ENCODE measurements at places on chromosomes 1 and 21.

GRCh38 chr1:59605761-59606160 lies 209.0 kb upstream of the HOOK1 start:
- no peak for DNase-seq

GRCh38 chr1:237702161-237702560 lies 188.6 kb downstream of the ZP4 start:
- no peak for DNase-seq

GRCh38 chr1:1058088-1058905 lies 15.8 kb downstream of the RNF223 start:
- no peak for DNase-seq

DNA sequence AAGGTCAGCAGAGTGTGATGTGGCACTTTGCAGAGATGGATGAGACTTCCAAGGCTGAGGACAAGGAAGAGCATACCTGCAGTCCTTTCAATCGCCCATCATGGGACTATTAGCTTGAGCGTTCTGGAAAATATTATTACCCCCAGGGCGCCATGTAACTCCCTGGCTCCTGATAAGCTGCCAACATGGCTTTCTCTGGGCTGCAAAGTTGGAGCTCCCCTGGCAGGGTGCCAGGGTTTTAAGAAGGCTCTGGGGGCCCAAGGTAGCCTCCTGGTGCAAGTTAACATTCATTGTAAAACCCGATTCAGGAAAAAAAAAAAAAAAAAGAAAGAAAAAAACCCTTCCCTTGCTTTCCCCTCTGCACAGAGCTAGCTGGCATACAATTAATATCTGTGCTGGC lies 196.7 kb downstream of the PBX1 start:
- DNase-seq: no peak

DNA sequence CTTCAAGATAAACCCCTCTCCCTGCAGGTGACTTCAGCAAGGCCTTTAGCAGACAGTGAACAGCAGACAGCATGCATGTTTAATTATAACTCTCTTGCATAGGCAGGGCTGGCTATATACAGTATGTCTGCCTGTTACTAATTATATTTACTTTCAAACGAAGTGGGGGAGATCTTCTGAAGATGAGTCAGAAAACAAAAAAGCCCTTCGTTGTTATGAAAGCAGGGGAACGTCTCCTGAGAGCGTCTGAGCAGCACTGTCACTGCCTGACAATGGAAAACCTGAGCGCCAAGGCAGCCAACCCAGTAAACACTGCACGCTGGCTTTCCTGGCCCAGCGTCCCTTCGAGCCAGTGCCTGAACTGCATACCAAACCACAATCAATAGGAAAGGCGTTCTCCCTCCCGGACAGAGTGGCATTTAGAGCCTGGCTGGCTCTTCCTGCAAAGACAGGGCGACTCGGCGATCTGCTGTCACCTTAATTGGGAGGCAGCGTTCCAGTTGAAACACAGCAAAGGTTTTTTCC lies 54.1 kb downstream of the TOMM20 start:
- DNase-seq: peak; percentile 39

DNA sequence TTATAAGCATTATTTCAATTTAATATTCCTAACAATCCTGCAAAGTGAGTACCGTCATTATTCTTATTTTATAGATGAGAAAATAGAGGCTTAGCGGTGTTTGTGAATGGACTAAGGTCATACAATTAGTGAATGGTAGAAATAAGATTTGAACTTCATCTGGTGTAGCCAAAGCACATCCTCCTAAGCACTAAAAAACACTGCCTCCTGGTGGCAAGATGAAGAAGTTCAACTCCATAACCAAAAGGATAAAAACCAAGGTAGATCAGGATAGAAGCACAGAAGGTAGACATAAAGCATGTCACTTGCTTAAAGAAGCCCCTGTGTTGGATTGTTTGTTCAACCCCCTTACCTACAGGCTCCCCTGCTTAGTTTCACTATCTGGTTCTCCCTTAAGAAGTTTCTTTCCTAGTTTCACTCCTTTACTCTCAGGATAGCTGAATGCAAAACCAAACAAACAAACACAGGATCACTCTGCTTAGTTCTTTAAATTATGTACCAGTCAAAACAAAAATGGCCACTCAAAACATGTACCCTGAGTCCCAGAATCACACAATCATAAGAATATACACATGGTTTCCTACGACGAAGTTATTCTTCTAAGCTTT lies 12.7 kb upstream of the AIM2 start:
- DNase-seq: no peak

- no peak for DNase-seq
These were observed 50.5 kb upstream of the GFI1 start for GRCh38 chr1:92536980-92537884.

DNA sequence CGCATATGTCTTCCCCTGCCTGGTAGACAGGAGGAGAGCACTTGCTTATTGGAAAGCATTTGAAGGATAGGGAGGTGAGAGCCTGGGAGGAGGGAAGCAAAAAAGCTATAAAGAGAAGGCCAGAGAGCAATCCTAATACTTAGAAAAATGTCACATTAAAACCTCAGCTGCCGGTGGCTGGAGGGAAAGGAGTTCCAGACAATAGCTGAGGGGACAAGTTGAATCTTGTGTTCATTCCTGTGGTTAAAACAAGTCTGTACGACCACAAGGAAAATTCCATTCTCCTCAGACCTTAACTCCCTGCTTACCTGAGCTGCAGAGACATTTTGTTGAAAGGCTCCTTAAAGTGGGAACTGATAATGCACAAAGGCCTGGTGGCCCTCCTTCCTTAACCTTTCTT lies 218.8 kb upstream of the CAMK1G start:
- no peak for DNase-seq

GRCh38 chr21:42624095-42624790 lies 29.2 kb upstream of the PDE9A start:
- no peak for DNase-seq

DNA sequence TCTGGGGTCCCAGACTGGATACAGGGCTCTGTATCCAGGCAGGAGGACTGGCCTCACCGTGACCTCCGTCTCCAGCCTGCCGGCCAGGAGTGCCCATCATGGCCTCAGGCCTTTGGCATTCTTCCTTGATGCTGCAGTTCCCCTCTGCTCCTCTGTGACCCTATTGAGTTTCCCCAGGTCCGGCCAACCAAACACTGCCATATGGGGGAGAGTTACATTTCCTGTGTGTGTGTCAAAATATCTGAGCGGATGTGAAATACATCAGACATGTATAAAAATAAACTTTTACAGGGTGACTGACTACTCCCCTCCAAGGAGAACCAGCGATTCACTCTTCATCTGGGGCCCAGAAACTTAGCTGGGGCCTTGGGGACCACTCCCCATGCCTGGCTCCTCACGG lies 10.2 kb upstream of the UBL4B start:
- no peak for DNase-seq

DNA sequence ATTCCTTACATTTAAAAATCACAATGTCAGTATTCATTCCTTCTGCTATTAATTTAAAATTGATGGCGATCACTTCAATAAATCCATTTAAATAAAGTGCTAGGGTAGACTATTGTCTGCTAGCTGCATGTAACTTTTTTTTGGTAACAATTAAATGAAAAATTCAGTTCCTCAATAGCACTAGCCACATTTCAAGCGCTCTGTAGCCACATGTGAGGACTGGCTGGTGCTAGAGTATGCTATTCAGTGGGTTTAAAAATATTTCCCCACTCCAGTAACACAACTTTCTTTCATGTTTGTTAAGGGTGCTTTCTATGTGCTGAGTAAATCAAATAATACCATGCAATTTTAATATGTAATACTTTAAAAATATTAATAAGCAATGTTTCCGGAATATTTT lies 108.2 kb downstream of the LTN1 start:
- no peak for DNase-seq

GRCh38 chr1:38293567-38293966 lies 247.0 kb upstream of the POU3F1 start:
- no peak for DNase-seq

DNA sequence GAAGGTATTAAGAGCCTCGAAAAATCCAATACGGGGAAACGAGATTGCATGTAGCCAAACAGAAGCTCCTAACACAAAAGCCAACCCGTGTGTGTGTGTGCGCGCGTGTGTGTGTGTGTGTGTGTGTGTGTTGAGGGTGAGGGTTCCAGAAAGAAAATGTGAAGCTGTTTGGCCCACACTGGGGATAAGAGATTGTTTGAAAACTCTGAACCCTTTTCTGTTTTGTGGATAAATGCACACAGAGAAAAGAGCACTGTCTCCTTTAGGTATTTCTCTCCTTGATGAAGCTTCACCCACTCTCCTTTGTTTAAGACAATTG lies 1.9 kb downstream of the WLS start:
- no peak for DNase-seq

DNA sequence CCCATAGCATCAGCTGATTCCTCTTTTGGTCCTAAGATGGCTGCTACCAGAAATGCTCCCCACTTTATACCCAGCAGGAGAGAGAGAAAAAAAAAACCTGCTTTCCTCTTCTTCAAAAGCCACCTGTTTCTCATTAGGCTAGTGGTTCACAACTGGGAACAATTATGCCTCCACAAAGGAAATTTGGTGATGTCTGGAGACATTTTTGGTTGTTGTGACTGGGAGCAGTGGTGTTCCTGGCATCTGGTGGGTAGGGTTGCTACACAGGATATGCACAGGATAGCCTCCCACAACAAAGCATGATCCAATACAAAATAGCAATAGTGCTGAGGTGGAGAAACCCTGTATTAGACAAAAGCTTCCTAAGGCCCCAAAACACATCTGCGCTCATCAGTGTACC lies 38.5 kb upstream of the SGIP1 start:
- DNase-seq: no peak

- DNase-seq: no peak
These were observed 182.9 kb downstream of the BACH1 start for GRCh38 chr21:29481641-29482040.

DNA sequence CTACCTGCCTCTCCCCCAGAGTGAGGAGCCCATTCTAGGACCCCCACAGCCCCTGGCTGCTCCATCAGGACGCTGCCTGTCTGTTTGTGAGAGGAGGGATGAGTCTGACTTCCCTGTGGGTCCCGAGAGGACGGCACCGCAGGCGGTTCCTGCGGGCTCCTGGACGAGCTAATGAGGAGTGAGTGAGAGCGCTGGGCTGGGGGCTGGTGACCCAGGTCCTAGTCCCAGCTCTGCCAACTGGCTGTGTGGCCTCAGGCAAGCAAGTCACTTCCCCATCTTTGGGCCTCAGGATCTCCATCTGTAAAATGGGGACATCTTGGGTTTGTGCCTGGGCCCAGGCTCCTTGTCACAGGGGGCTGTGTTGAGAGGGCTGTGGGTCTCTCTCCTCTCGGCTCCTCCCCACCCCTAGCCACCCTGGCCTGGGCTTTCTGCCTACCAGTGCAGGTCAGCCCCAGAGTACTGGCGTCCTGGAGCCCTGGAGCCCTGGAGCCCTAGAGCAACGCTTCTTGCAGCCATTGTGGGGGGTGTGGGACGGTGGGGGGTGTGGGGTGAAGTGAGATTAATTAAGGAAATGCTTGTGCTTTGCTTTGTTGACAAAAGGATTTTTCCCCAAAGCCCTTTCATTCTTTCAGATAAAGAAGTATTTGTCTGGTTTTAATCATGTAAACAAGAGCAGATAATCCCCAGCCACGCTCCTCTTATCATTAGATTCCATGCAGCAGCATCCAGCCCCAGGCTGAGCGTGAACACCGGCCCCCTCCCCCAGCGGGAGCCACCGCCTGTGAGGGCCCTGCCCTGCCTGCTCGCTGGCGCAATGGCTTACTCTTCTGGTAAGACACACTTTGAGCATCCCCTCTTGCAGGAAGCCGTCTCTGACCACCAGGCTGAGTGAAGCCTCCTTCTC lies 26.8 kb downstream of the SLC1A7 start:
- no peak for DNase-seq

DNA sequence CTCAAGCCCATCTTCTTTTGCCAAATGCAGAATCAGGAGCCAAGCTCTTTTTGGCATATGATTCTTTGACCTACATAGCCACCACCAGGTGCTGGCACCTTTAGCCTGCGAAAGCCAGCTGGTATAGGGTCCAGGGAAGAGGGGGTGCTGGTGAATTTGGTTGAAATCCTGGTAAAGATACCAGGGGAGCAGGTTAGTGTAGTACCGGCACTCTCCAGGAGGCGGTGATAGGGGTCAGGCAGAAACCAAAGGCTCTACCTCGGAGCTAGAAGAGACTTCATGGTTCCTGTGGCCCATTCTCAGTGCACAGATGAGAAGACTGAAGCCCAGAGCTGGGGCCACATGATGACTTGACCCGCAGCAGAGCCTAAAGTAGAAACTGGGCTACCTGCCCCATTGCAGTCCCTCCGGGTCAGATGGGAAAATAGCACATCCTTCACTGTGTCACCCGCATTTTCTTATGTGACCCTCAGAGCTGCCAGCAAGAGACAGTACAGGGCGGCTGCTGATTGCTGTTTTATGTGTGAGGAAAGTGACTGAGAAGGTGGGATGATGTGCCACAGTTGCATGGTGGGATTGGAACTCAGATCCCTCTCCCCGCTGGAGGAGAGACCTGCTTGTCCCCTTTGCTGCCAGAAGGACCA lies 36.0 kb upstream of the IL19 start:
- peak; percentile 81 for DNase-seq

GRCh38 chr1:10665930-10666850 lies 130.3 kb downstream of the CASZ1 start:
- no peak for DNase-seq

DNA sequence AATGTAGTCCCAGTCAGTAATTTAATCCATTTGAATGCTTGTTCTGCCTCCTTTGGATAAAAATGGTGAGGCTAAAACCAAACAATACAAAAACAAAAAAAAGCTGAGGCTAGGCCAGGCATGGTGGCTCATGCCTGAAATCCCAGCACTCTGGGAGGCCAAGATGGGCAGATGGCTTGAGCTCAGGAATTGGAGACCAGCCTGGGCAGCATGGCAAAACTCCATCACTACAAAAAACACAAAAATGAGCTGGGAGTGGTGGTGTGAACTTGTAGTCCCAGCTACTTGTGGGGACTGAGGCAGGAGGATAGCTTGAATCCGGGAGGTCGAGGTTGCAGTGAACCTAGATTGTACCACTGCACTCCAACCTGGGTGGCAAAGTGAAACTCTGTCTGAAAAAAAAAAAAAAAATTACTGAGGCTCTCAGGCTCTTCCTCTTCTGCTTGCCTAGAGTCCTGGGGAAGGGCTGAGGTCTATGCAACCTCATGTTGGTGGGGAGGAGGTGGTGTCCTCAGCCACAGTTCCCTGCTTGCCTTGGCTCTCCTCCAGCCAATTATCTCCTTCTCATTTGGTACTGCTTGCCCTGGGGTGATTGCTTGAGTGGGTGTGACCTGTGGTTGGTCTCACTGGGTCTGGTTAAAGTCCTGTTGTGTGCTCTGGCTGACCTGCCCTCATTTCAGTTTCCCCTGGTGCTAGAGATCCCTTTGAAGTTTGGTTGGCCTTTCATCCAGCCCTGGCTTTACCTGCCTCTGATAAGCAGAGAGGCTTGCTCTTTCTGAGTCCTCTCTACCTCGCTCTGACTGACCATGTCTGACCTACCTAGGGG lies 20.9 kb downstream of the S1PR1 start:
- no peak for DNase-seq

DNA sequence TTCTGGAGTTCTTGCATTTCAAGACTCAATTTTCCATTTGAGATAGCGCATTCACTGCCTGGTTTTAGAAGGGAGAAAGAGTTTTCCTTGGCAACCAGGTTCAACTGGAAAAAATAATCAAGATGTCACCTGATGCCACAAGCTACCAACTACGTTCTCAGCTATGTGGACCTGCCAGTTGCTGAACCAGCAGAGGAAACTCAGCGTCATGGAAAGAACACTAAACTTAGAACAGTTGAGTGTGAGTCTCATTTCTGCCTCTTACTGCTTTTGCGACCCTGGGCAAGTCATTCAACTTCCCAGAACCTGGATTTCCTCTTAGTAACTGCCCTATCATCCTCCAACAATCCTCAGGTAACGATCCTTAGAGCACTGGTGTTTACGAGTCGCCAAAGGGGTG lies 373.0 kb upstream of the ESRRG start:
- no peak for DNase-seq
